ENCODE measurements at places on chromosomes 3 and 15.
A peak's percentile ranks its signal among the peaks of the same experiment; 100 is the strongest.

- no peak for DNase-seq
These were observed 408.2 kb upstream of the TGFBR2 start for GRCh38 chr3:30198162-30198561.

GRCh38 chr15:52191207-52191606 lies at the start of gene GNB5:
Gene GNB5, minus strand, starts transcription at chr15:52191392. Its CDS starts 6,716 bp downstream, at chr15:52184676.
- no peak for DNase-seq

GRCh38 chr15:101501703-101502373 lies 12.3 kb upstream of the PCSK6 start:
- no peak for DNase-seq

DNA sequence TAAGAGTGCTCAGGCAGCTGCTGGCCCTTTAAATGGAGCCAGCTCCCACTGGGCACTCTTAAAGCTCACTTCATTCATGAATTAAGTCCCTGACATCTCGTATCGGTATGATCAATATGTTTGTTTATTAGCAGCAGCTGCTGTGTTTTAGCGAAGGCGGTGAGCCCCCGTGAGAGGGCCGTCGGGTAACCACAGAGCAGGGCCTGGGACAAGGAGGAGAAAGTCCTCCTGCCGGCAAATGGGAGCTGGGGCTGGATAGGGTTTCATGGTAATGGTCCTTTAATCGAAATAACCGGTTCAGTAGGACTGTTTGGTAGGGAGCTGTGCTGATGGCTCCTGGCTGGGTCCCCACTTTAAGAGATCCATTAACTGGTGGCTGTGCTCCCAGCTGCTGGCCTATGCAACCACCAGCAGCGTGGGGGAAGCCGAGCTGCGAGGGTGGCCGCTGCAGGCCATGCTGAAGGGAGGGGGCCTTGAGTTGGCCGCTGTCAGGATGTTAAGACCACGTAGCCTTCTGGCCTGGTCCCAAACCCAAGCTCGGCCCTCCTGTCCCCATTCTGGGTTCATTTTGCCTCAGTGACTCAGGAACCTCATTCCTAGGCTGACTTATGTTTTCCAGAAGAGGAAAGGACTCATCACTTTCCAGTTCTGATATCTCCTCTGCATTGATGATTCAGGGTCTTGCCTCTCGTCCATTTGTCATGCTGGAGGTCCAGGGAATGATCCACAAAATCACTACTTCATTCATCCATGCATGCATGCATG lies 67.6 kb upstream of the NTRK3 start:
- DNase-seq = no peak

- no peak for DNase-seq
These were observed 33.4 kb downstream of the PRKCD start for GRCh38 chr3:53194210-53195065.

DNA sequence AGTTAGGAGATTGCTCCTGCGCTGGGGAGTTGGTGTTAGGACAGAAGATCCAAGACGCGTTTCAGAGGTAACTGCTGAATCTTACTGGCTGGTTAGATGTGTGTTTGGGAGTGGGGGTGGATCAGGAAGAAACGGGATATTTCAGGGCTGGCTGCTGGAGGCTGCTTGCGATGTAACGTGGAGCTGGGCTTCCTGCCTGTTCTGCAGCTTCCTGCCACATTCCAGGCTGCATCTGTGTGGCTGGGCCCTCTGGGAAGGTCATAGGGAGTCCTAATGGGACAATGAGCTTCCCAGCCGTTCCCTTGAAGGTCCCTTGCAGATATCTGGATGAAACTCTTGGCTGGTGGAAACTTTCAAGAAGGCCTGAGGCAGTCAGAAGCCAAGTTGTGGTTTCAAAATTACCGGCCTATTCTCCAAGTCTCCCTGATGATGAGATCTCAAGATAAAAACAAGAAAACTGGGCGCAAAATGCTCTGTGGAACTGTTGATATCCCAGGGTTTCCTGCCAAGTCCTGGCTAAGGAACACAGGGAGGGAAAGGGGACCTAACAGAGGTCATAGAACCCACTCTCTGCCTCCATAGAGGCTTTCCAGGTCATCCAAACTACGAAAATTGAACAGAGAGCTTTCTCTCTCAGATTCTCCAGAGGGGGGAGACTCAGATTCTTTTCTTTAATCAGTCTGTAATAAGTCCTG lies 67.0 kb downstream of the NOX5 start:
- DNase-seq = peak; percentile 47

GRCh38 chr3:122794779-122795673 lies at the start of gene SLC49A4:
Gene SLC49A4, plus strand, starts transcription at chr3:122795069. Its CDS starts 124 bp downstream, at chr3:122795193.
- DNase-seq = peak; percentile 67

GRCh38 chr3:173653781-173654180 lies 256.2 kb downstream of the NLGN1 start:
- DNase-seq = no peak

- no peak for DNase-seq
These were observed 22.6 kb downstream of the RARRES1 start for GRCh38 chr3:158709666-158710083.

DNA sequence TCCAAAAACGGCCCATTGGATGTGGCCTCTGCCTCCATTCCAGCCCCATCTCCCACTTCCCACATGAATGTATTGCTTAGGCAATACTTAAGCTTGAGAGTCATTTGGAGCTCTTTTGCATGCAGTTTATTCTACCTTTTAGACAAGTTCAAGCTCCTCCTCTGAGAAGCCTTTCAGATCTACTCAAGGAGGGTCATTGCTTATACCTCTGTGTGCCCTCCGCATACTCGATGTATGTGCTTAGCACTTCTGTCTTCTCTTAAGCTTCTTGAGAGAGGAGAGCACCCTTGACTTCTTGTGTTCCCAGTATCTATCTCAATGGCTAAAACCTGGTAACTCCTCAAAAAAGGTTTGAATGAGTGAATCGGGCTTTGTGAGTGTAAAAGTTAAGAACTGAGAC lies 6.6 kb upstream of the UBE3A start:
- no peak for DNase-seq

- DNase-seq = no peak
These were observed 1061.5 kb downstream of the ROBO2 start for GRCh38 chr3:78101384-78101783.

- no peak for DNase-seq
These were observed 81.2 kb downstream of the SCAPER start for GRCh38 chr15:76823890-76824289.

DNA sequence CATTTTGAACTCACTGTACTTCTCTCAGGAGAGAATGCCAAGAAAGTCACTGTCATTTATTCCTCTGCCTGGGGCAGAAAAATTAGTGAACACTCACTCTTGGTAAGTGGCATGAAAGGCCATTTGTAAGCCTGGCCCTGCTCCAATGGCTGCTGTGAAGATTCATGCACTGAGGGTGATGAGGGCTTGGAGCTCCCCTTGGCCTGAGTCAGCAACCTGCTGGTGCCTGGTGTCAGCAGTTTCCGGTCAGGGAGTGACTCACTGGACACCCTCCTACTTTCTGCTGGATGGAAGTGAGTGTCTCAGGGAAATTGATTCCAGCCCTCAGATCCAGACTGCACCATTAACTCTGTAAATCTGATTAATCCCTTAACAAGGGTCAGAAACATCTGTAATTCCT lies 37.6 kb downstream of the TRA2B start:
- DNase-seq = no peak

GRCh38 chr3:157078131-157078810 lies 81.7 kb downstream of the CCNL1 start:
- DNase-seq = no peak

DNA sequence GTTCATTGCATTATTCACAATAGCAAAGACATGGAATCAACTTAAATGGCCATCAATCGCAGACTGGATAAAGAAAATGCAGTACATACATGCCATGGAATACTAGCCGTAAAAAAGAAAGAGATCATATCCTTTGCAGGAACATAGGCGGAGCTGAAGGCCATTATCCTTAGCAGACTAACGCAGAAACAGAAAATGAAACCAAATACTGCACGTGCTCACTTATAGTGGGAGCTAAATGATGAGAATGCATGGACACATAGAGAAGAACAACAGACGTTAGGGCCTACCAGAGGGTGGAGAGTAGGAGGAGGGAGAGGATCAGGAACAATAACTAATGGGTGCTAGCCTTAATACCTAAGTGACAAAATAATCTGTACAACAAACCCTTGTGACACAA lies 57.9 kb downstream of the RASA2 start:
- DNase-seq = no peak

DNA sequence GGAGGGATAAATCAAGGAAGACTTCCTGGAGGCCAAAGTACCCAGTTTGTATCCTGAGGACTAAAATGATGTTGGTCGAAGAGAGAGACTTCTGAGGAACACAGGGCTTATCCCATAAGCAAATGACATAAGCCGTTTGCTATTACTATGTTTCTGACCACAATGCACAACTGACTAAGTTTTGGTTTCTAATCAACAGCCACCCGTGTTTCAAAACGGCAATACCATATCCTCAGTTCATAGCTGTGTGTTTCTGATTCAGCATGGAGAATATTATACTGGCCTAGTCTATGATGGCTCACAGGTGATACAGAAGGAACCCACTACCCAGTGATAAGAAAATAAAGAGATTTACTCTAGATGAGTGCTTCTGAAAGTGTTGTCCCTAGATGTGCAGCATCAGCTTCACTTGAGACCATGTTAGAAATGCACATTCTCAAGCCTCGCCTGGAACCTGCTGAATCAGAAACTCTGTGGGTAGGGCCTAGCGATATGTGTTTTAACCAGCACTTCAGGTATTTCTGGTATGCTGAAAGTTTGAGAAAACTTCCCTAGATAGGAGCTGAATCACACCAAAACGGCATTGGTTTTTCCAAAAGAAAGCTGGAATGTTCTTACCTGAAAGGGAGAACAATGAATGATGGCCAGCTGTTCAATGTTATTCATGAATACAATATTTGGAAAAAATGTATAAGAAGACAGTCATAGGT lies 639.7 kb upstream of the NR2F2 start:
- DNase-seq = no peak

- no peak for DNase-seq
These were observed 189.3 kb upstream of the SGO1 start for GRCh38 chr3:20375302-20375701.

- DNase-seq = no peak
These were observed 352.0 kb downstream of the GAP43 start for GRCh38 chr3:115975353-115975752.

DNA sequence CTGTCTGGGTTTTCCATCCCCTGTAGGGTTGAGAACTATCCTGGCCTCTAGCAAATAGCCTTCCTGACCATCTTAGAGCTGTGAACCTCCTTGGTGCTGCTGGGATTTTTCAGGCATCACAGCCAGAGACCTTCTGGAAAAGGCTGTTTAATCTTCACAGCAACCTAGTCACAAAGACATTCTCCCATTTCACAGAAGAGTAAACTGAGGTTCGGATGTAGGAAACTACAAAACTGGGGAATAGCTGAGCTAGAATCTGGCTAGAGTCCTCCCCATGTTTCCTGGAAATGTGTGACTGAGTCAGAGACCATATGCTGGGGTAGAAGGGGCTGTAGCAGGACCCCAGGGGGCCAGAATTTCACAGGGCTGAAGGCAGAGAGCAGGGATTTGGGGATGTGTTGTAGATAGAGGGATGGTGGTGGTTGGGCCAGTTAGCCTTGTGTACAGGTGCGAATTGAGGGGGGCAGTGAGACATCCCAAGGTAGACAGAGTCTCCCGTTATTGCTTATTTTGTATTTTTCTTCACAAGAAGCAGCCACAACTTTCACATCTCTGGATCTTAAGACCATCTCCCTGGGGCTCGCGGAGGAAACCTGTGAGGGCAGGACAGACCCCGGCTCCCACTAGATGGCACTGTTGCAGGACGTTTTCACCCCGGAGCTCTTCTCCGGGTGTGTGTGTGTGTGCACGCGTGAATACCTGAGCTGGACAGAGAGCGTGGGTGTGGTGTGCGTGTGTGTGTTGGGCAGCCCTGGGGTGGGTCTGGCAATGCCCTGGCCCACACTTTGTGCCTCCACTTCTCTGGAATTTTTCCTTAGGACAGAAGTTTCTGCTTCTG lies 66.9 kb upstream of the PRR23C start:
- peak; percentile 46 for DNase-seq

DNA sequence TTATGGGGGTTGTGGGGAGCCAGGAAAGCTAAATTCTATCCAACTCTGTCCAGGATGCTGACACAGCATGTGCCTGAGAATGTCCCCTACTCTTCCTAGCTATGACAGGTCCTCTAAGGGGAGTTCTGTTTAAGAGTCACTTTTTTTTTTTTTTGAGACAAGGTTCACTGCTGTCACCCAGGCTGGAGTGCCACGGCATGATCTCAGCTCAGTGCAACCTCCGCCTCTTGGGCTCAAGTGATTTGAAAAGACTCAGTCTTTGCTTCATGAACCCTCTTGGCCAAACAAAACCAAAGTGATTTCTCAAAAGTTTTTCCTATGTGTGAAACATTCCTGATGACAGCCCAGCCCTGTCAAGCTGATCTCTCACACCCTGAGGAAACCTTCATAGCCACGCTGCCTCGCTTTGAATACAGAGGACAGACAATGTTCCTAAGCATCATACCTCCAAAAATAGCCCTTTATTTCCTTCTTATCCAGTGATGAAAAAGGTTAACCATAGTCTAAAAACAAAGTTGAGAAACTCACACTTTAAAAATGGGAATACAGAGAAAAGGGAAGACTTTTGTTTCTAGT lies 105.5 kb upstream of the PROK2 start:
- no peak for DNase-seq

- no peak for DNase-seq
These were observed 75.1 kb upstream of the UNC13C start for GRCh38 chr15:53903129-53903528.

GRCh38 chr3:86234506-86235254 lies 756.3 kb downstream of the VGLL3 start:
- no peak for DNase-seq

GRCh38 chr3:34388830-34389229 lies 590.4 kb downstream of the PDCD6IP start:
- DNase-seq = no peak

- DNase-seq = no peak
These were observed 403.8 kb upstream of the GBE1 start for GRCh38 chr3:82165266-82165665.

- DNase-seq = no peak
These were observed 120.2 kb downstream of the EPHA3 start for GRCh38 chr3:89227634-89228033.

GRCh38 chr15:48418343-48418742 lies 87.1 kb downstream of the DUT start:
- no peak for DNase-seq

- no peak for DNase-seq
These were observed 3.9 kb upstream of the HEG1 start for GRCh38 chr3:125059488-125060245.

DNA sequence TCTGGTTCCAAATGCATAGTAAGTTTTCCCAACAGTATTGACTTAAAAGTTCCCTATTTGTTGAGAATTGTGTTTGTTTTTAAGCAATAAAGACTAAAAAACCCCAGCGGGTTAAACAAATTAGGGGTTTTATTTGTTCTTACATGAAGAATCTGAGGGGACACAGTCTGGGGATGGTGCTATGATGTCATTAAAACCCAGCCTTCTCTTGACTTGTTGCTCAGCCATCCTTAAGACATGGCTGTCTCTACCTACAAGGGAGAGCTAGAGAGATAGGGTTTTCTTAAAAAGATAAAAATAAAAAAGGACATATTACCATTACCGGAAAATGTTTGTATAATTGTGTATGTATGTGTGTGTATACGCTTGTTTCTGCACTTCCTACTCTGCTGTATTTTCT lies 11.7 kb upstream of the ARL14 start:
- DNase-seq = no peak

Measured in pons (tissue), 1 donor.